ENCODE measurements at places on chromosomes 5 and 9.

DNA sequence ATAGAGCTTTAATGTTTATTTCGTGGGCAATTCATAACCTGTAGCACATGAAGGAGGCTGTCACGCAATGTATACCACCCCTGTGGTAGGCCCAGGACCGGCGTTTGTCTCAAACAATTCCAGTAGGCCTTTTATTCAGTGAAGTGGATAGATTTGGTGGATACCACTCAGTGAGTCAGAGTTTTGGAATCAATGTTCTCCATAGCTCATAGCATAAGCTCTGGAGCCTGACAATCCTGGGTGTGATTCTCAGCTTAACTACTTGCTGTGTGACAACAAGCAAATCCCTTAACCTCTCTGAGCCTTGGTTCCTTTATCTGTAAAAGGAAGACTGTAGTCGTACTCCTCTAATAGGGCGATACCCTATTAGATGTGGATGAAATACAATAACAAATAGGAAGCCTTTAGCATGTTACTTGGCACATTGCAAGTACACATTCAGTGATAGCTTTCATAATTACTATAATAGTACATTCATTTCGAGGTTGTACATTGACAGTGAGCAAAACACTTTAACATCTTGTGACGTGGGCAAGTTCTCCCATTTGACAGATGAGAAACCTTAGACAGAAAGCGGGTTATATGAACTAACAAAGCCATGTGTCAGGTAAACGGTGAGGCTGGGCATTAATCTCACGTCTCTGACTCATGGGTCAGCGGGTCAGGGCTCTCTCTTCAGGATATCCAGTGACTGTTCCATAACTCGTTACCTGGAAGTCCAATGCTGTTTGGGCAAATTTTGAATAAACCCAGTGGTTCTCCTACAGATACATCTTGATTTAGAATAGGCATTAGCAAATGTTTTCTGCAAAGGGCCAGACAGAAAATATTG is 130.8 kb downstream of the C9orf152 start:
- no peak for DNase-seq

- DNase-seq: no peak
These were observed 152.9 kb downstream of the SGCD start for GRCh38 chr5:156479849-156480248.

GRCh38 chr9:109771087-109771486 is 8.9 kb upstream of the PALM2AKAP2 start:
- DNase-seq: no peak

DNA sequence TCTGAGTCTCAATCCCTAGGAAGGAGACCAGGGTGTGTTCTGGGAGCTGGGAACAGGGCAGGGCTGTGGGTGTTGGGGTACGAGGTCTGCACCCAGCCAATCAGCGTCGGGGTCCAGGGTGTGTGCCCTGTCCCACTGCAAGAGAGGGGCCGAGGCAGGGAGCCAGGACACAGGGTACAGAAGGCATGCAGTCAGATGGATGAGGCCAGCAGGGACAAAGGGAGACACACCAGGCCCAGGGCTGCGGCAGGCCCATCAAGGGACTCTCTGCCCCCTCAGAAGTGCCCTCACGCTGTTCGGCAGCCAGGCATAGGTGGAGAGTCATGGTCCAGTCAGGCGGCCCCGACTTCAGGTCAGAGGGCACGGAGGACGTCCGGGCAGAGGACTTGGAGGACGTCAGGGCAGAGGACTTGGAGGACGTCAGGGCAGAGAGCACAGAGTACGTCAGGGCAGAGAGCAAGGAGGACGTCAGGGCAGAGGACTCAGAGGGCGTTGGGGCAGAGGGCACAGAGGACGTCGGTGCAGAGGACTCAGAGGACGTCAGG is 28.8 kb upstream of the ADAMTS2 start:
- no peak for DNase-seq

- no peak for DNase-seq
These were observed 151.7 kb upstream of the ELL2 start for GRCh38 chr5:96113170-96113939.

GRCh38 chr5:174064171-174064570 is 18.7 kb downstream of the NSG2 start:
- no peak for DNase-seq

GRCh38 chr9:21679432-21679831 is 123.0 kb upstream of the MTAP start:
- DNase-seq: no peak

- no peak for DNase-seq
These were observed 184.9 kb upstream of the OR13F1 start for GRCh38 chr9:104319198-104319597.

DNA sequence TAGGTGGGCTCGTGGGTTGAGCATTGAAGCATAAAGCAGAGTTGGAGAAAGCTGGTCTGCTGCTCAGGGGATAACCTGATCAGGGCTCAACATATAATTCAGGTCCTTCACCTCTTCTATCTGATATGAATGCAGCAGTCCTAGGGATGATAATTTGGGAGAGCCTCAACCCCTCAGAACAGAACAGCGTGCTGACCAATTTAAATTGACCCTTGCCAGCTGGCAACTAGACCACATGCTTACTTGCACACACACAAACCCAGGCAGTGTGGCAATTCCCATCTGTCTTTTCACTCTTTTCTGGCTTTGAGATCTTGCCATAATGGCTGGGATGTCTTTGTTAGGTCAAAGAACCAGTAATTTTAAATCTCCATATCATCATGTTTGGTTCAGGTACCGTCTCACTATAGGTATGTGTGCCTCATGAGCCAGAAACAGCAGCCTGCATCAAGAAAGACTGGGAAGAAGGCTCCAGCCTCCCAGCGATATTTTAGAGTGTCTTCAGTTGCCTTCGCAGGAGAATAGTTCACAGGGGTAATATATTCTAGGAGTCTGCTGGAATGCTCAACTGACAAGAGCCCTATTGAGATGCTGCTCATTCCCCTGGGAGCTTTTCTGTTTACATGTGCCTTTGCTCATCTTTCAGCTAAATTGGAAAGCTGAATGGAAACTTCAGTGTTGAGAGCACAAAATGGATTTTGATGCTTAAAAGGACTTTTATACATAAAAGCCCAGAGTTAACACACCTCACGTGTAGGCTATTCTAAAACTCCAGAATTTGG is 497.6 kb downstream of the RASEF start:
- no peak for DNase-seq

DNA sequence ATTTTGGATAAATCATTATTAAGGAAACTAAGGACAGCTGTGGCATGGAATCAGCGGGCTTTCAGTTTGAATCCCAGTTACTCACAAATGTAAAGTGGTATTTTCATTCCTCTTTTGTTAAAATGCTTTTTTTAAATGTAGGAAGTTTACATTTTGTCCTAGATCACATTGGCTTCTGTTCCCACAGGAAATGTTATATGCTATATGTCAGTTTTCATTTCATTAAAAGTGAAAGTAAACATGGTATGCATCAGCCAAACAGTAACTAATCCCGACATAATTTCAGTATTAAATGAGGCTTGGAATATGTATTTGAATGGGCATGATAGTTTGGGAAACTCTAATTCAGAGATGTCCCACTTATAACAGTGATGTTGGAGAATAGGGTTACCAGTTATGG is 18.6 kb upstream of the SMIM15 start:
- no peak for DNase-seq

- no peak for DNase-seq
These were observed 295.0 kb downstream of the PDE4D start for GRCh38 chr5:59598547-59598874.

DNA sequence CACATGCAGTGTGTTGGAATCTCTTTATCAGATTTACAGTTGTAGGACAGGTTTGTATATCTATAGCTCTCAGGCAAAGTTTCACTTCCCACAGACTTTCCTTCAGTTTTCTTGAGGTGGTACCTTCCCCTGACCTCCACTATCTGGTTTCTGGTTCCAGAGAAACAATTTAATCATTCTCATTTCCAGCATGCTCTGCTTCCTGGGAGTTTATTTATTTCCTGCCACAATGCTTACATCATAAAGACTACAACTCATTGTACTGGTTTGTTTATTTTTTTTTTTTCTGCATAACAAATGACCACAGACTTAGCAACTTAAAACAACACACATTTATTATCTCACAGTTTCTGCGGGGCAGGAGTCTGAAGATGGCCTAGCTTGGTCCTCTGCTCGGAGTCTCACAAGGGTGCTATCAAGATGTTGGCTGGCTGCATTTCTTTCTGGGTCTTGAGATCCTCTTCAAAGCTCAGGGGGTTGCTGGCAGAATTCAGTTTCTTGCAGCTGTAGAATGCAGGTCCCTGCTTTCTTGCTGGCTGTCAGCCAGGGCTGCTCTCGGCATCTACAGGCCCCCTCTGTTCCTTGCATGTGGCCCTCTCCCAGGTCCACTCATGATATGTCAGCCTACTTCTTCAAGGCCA is 247.7 kb downstream of the ENC1 start:
- no peak for DNase-seq

GRCh38 chr9:123561046-123561445 is 205.0 kb downstream of the CRB2 start:
- no peak for DNase-seq

DNA sequence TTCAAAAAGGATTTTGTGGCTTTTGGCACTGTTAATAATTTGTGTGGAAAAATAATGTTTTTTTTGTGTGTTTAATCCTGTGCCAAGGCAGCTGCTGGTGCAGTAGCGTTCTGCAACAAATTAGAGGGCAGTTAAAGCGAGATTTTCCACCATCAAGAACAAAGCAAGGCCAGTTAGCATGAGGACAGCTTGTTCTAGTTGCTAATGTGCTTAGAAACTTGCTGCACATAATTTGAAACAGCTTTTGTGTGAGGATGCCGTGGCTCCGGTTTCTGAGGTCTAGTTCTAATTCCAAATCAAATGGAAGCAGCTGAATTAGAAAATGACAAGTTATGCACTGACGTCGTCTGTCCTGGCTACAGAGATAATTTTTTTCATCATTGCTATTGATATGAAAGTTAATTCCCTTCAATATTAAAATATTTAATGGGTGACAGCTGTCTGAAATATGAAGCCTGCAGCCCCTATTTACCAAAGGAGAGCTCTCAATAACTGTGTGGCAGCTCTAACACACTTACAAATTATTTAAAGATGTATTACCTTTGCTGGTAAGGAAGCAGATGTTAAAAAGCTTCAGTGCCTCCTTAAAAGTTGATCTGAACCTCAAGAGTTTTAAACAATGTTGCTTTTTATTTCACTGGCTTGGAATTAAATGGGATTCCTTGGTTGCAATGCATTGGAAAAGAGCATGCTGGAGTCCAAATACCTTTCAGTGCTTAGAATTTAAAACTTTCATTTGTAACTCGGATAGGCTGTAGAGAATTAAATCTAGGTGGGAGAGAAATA is 128.6 kb downstream of the SPATA31D1 start:
- no peak for DNase-seq

DNA sequence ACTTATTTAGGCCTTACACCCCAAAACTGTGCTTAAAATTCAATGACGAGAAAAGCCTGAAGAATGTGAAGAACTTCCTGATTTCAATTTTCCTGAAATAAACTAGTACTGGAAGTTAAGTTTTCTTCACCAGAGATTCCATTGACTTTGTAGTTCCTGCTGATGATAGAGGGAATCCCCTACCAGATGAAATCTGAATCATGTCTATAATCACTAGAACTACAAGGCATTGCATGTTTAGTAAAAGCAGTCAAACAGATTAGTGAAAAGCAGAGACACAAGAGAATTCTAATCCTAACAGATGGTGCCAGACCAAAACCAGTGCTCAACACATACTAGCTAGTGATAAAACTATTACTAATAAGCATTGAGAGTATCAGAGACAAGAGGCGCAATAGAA is 130.0 kb downstream of the PDE4D start:
- DNase-seq: no peak

DNA sequence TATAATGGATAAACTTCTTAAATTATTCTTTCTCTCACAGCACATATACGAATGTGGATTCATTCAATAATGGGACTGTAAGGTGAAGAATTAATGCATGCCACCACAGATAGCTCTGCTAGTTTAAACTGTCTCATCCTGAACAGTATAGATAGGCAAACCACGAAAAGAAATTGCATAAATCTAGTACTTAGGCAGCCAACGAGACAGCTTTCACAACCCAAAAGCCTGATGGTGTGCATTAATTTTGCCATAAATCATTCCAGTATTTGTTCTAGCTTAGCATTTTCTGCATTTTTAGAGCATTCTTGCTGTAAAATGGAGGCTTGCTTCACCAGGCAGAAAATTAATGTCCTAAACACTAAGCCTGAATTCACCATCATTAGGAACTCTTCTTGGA is 834.2 kb upstream of the DMAC1 start:
- no peak for DNase-seq

DNA sequence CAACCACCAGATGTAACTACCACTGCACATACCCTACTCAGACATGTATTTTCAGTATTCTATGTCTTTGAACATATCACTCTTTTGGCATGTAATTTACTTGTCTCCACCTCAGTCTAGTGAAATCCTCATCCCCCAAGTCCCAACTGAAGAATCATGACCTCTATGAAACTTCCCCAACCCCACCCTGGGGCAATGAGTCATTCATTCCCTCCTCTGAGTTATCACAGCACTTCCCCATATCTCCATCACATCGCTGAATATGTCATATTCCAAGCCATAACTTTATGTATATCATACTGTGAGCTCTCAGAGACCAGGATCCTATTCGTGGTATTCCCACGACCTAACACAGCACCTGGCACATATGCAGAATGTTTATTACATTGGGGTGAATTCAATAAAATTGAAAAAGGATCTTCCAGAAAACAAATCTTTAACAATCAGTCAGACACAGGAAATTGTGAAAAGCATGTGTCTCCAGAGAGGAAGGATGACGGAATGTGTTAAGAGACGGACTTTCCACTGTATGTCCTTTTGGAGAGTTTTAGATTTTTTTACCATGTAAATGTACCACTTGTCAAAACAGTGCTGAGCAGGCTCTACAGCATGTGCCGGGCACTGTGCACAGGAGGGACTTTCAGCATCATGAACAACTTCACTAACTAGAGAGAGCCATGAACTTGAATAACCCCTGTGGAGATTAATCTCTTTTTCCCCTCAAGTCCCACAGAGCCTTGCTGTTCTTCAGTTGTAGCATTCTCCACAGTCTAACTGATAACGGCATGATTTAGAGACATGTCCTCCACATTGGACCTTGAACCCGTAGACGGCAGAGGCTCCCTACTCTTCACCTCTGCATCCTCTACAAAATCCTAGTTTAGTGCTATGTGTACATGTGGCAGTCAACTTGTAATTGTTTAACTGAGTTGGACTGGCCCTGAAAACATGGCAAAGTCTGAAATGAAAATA is 213.5 kb downstream of the GLIS3 start:
- no peak for DNase-seq

- DNase-seq: no peak
These were observed 36.9 kb upstream of the ADAMTS16 start for GRCh38 chr5:5103245-5103644.

All from activated CD4-positive, CD25-positive, alpha-beta regulatory T cell (primary cell).